CD8-positive, alpha-beta memory T cell (primary cell): ENCODE measurements at places on chromosomes 1 and 21. TPM values are rescaled to one million over a fixed set of nuclear protein-coding genes. Genes with fewer than 3 reads are reported as not detected.

The MKNK1 gene
- total RNA-seq, result 27.9 TPM

The B3GALT2 gene
- 2.4 TPM for total RNA-seq

The ABCG1 gene
- total RNA-seq, result 3.7 TPM

The LENEP gene
- total RNA-seq, result 0.62 TPM
